ENCODE measurements at places on chromosomes 5 and 9.

DNA sequence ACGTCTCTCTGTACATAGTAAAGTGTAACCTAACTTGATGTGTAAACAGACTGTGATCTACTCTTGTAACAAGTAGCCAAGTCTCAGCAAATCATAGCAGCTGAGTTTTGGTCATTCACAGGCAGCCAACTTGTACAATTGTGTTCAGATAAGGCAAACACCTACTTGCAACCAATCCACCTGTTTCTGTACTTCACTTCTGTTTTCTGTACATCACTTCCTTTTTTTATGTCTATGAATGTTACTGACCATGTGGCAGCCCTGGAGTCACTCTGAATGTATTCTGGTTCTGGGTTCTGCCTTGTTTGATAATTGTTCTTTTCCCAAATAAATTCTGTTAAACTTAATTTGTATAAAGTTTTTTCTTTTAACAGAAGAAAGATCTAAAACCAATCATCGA is 26.0 kb downstream of the RLN2 start:
- no peak for DNase-seq

DNA sequence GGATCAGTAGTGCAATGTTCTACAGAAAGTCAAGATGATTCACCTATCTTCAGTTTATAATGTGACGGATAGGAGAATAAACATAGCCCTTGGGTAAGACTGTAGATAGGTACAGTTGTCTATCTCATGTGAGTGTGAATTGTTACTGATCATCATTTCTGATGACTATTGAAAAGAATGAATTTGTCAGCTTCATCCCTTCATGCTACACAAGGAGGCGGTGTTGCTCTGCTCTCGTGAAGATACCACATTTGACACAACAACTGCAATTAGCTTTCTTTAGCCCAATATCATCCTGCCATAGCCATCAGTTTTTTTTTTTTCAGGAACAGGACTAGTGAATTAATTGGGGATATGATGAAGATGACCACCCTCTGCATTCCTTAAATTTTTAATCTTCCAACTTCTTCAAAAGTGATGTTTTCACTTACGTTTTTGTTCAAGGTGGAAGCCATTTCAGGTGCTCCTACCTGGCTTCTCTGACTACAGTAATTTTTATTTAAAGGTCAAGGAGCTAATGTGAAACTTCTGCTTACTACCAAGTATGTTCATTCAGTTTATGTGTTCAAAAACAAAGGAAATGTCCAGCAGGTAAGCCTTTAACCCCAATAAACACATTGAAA is 152.9 kb upstream of the MOCS2 start:
- no peak for DNase-seq

- DNase-seq: no peak
Measured at GRCh38 chr5:97838214-97838613, 655.2 kb upstream of the RIOK2 start.

DNA sequence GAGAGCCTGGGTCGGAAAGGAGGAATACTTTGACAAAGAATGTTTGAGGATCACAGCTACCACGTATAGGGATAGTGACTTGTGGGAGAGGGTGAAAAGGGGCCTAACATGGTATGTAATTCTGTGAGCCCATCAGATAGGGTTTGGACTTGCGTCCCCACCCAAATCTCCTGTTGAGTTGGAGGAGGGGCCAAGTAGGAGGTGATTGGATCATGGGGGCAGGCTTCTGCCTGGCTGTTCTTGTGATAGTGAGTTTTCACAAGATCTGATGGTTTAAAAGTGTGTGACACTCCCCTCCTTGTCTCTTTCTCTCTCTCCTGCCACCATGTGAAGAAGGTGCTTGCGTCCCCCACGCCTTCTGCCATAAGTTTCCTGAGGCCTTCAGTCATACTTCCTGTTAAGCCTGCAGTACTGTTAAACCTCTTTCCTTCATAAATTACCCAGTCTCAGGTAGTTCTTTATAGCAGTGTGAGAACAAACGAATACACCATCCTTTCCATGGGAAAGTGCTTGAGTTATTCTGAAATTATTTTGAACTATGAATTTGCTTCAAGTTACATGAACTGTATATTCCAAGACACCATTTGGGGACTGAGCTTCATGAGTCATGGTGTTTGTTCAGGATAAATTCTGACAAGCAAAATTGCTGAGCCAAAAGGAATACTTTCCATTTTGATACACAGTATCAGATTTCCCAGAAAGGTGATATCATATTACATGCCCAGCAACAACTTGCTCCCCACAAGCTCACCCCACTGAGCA is 68.8 kb upstream of the SSBP2 start:
- no peak for DNase-seq

GRCh38 chr5:25481463-25481862 is 836.7 kb upstream of the CDH10 start:
- no peak for DNase-seq

GRCh38 chr9:86238861-86239770 is 20.3 kb downstream of the C9orf153 start:
- no peak for DNase-seq

GRCh38 chr5:176614805-176615478 is 5.0 kb upstream of the GPRIN1 start:
- DNase-seq: no peak

DNA sequence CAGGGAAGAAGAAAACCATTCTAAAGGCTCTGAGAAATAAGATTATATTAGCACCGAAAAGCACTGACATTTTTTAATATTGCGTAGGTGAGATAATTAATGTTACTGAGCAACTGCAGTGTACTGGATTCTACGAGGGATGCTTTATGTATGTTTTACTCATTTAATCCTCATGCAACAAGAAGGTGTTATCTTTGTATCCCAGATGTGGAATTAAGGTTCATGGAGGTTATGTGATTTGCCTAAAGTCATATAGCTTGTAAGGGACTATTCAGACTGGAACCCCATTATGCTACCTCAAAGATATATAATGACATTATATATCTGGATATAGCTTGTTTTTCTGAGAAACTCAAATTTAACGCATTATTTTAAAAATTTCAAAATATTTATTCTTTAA is 2.5 kb downstream of the FBXO4 start:
- DNase-seq: no peak

DNA sequence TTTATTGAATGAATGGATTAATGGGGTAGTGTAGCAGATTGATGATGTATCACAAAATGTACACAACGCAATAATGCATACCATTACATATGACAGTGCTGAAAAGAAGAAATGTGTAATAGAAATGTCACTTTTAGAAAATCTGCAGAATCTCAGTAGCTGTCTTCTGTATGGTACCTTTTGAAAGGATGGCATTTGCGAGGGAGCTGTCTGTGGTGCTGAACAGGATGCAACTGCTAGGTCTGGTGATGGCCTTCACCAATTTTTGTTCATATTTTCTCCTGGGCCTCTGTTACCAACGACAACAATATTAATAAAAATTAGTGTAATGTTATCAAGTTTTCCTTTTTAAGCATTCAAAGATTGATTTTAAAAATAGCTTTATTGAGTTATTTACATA is 36.2 kb upstream of the OTULIN start:
- DNase-seq: peak; percentile 36

GRCh38 chr9:72292256-72292682 is 72.7 kb downstream of the ZFAND5 start:
- DNase-seq: no peak

DNA sequence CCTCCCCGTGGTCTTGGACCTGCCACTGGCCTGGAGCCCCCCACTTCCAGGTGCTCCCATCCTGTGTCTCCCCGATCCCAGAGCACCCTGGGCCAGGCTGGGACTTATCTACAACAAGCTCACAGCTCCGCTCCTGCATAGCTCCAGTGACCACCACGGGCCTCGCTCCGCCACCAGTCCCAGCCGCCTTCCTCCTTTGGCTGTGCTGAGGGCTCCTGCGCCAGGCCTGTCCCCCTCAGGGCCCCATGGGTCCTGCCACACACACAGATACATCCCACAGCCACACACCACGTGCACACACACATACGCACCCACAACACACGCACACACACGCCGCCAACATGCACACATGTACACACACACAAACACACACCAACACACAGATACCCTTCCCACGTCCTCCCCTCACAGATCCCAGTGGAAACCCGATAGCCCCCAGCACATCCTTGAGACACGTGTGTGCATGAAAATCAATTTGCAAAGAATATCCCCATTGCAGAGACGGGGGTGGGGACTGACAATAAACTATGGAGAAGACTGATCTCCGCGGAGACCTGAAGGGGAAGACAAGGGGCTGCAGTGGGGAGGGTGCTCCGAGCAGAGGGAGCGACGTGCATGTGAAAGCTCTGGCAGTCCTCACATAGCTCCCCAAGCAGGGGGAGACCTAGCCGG is 18.5 kb upstream of the LAMC3 start:
- no peak for DNase-seq

Measured in stimulated activated CD8-positive, alpha-beta memory T cell treated with anti-CD3 and anti-CD28 coated beads, Interleukin-7, amount 100 ng/mL, for 24 hours (primary cell).